ENCODE measurements at places on chromosomes 5 and 9. TPM values are rescaled to one million over a fixed set of nuclear protein-coding genes. Genes with fewer than 3 reads are reported as not detected.
A peak's percentile ranks its signal among the peaks of the same experiment; 100 is the strongest.

Gene RMI1
- 5.9 TPM for total RNA-seq

Gene ORM2
- total RNA-seq, result 3.4 TPM

Gene MYO10
- 32.6 TPM for total RNA-seq

Gene TEX48
- not detected for total RNA-seq

Gene ACOT12
- total RNA-seq, result not detected

Gene CHSY3
- total RNA-seq, result 5.8 TPM

Gene PCDHGB1
- total RNA-seq, result 2.1 TPM

- peak; percentile 40 for DNase-seq
- H3K4me1 ChIP-seq, result no peaks in the 10 kb centered on the region
- no peaks in the 10 kb centered on the region for H3K36me3 ChIP-seq
Measured at GRCh38 chr5:120465436-120465961, 1.4 kb downstream of the PRR16 start.

DNA sequence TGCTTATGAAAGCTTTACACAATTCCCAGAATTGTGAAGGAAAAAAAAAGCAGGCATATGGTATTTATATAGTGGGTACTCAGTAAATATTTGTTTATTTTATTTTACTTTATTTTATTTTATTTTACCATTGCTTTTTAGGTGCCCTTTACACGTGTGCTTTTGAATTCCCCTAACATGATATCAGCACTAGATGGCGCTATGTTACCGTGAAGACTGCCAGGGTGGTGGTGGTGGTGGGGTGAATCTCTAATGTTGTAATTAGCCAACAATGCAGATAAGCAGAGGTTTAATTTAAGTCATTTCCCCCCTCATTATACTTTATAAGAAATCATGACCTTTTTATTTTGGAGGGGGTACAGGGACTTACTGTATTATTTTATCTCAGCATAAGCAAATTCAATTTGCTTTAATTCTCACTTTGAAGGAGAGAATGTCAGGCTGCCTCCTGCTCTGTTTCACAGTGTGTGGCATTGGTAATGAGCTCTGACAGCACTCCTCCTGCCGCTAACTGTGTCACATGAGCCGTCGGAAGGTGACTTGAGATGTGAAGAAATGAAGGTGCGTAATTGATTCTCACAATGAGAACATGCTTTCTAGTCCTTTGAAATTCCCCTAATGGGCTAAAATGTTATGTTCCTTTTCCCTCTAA is 165.6 kb downstream of the YTHDC2 start:
- no peaks in the 10 kb centered on the region for H3K36me3 ChIP-seq
- DNase-seq, result no peak
- no peak overlapping the region for H3K4me3 ChIP-seq
- no peaks in the 10 kb centered on the region for H3K4me1 ChIP-seq

DNA sequence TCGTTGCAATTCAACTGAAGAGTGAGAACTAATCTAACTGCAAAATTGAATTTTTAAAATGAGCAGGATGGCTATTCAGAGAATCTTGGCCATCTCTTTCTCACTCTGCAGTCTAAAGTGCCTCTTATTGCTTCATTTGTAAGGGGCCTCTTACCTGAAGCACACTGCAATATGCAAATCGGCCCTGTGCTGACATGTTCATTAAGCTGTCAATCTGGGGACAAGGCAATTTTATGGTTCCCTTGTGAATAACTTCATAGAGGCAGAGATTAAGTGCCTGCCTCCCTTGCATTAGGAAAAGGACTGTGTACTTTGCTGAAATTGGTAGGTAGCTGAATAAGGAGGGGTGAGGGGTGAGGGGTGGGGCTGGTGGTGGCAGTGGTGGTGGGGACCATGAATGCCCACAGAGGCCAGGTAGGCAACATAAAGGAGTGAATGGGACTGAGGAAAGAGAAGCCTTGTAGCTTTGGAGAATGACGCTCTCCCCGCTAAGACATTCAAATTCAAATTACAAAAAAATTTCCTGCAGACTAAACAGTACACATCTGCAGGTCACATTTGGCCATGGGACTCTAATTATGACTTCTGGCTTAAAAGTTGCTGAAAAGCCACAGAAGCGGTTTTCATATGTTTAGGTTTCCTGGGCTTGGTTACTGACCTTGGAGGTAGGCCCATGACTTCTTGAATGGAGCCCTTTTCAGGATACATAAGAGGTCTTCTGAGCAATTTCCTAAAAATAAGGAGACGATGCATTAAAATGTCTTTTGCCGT is 25.0 kb downstream of the TNFSF8 start:
- no peak for DNase-seq
- no peak overlapping the region for H3K27ac ChIP-seq
- peaks cover 40% of the 10 kb centered on the region for H3K4me1 ChIP-seq

DNA sequence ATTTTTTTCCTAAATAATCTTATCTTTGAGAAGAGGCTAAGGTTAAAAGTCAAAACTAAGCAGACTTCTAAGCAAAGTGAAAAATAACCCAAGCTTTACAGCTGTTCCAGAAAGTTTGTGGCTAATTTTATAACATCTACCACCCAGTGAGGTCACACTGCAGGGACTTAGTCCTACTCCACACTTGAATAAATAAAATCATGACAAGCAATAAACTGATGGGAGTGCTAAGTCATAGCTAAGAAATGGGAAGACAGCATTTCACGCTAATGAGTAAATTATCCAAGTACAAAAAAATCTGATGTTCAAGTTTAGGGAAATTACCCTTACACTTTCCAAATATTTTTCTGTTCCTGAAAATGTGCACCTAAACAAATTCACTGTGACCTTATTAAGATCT is 47.7 kb downstream of the ZNF608 start:
- no peak overlapping the region for H3K4me3 ChIP-seq
- H3K27ac ChIP-seq, result peak overlapping the region; percentile 80
- H3K4me1 ChIP-seq, result peaks cover 25% of the 10 kb centered on the region

- DNase-seq, result no peak
- H3K36me3 ChIP-seq, result no peaks in the 10 kb centered on the region
- H3K27ac ChIP-seq, result no peak overlapping the region
- no peak overlapping the region for H3K4me3 ChIP-seq
- no peaks in the 10 kb centered on the region for H3K27me3 ChIP-seq
Measured at GRCh38 chr5:114458726-114459125, 96.9 kb downstream of the KCNN2 start.

DNA sequence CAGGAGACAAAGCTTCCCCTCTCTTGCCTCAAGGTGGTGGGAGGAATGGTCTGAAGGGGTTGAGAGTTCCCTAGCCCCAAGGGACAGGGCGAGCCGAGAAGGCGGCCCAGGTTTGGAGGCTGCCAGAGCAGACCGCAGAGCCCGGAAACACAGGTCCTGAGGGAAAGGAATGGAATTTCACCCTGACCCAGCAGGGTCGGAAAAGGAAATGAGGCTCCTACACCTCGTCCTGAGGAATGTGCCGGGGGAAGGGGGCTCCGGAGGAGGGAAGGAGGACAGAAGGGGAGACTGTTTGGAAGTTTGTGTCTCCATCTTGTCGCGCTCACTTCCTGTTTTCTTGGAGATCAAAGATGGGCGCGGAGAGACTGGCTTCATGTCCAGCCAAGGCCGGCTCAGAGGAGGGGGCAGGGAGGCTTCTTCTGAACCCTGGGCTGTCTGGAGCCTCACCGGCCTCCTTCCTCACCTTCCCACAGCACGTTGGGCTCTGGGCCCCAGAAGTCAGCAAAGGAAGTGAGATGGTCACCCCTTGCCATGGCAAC is 9.6 kb downstream of the ENG start:
- H3K36me3 ChIP-seq, result no peaks in the 10 kb centered on the region
- H3K27me3 ChIP-seq, result no peaks in the 10 kb centered on the region
- DNase-seq, result no peak

DNA sequence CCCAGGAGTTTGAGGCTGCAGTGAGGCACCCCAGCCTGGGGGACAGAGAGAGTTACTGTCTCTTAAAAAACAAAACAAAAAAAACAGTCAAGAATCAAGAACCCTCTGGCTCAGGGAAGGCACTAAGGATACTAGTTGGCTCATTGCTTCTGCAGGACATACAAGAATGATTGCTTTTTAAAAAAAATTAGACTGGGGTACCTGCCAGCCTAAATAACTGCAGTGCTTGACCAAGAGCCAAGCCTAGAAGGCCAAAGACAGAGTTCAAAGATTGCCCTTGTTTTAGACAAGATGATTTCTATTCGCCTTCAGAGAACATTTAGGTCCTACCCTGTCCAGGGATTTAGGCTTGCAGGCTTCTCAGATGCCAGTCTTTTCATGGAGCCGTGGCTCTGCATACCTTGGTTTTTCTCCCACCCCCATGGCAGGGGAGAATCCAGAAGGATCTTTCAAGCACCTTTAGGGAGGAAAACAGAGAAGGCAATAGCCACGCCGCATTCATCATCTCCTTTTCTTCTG is 93.7 kb upstream of the IL6ST start:
- H3K27me3 ChIP-seq, result no peaks in the 10 kb centered on the region
- no peak overlapping the region for H3K27ac ChIP-seq
- H3K4me1 ChIP-seq, result no peaks in the 10 kb centered on the region
- no peaks in the 10 kb centered on the region for H3K36me3 ChIP-seq

GRCh38 chr5:91277093-91277626 is 106.0 kb downstream of the ARRDC3 start:
- H3K4me1 ChIP-seq, result no peaks in the 10 kb centered on the region
- DNase-seq, result no peak
- no peaks in the 10 kb centered on the region for H3K27me3 ChIP-seq
- H3K36me3 ChIP-seq, result no peaks in the 10 kb centered on the region
- H3K27ac ChIP-seq, result no peak overlapping the region
- H3K4me3 ChIP-seq, result no peak overlapping the region

GRCh38 chr5:139808481-139809330 is 13.1 kb downstream of the PSD2 start:
- H3K27me3 ChIP-seq, result no peaks in the 10 kb centered on the region
- no peaks in the 10 kb centered on the region for H3K36me3 ChIP-seq
- H3K4me3 ChIP-seq, result no peak overlapping the region
- H3K27ac ChIP-seq, result no peak overlapping the region
- DNase-seq, result peak; percentile 36
